ENCODE measurements at places on chromosomes 7 and 10. TPM values are rescaled to one million over a fixed set of nuclear protein-coding genes. Genes with fewer than 3 reads are reported as not detected.

The PUS7 gene
- total RNA-seq: 54.3 TPM

DNA sequence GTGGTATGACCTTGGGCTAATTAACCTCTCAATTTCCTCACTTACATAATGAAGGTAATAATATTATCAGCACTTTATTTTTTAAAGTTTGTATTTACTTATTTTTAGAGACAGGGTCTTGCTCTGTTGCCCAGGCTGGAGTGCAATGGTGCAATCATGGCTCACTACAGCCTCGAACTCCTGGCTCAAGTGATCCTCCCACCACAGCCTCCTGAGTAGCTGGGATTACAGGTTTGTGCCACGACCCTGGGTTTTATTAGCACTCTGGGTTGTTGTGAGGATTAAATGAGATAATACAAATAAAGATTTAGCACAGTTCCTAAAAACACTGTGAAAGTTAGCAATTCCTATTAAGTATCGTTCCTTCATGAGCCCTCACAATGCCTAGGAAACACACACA lies 14.7 kb downstream of the BAMBI start:
- H3K27me3 ChIP-seq: no peaks in the 10 kb centered on the region
- no peak overlapping the region for H3K4me3 ChIP-seq
- peaks cover 2% of the 10 kb centered on the region for H3K4me1 ChIP-seq
- no peak for DNase-seq
- H3K36me3 ChIP-seq: no peaks in the 10 kb centered on the region

- H3K27me3 ChIP-seq: peaks cover 72% of the 10 kb centered on the region
- H3K27ac ChIP-seq: no peak overlapping the region
- no peaks in the 10 kb centered on the region for H3K36me3 ChIP-seq
- peaks cover 3% of the 10 kb centered on the region for H3K4me1 ChIP-seq
These were observed 5.9 kb downstream of the EBF3 start for GRCh38 chr10:129958148-129958628.

GRCh38 chr10:91149550-91149949 lies 70.9 kb upstream of the PCGF5 start:
- H3K27me3 ChIP-seq: no peaks in the 10 kb centered on the region
- no peaks in the 10 kb centered on the region for H3K4me1 ChIP-seq
- H3K4me3 ChIP-seq: no peak overlapping the region

DNA sequence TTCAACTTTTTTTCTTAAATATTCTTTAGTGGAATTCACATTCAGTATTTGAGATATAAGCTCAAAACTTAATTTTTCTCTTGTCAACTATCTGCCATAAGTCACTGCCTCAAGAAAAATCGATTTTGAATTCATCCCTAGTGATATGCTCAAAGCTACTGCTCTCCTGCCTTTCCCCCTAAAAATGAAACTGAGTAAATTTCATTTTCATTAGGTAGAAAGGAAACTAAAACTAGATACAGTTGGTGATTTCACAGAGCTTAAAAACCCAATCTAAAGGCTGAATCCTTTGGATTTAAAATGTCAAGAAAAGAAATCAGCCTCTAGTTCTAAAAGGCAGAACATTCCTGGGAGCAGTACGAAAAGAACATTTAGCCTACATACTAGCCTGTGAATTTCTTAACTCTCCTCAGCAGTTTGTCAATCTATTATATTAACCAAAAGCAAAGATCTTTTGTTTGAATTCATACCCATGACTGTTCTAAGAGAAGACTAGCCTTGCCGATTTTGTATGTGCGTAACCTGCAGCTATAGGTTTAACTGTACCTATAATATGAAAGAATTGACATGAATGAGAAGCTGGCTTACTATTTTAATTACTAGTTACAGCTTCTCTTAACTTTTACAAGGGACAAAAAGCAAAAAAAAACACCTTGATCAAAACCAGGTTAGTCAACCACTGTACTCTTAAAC lies 4.9 kb upstream of the FAM53B start:
- H3K27me3 ChIP-seq: no peaks in the 10 kb centered on the region
- DNase-seq: no peak
- H3K36me3 ChIP-seq: peaks cover 6% of the 10 kb centered on the region
- H3K4me3 ChIP-seq: no peak overlapping the region
- no peaks in the 10 kb centered on the region for H3K4me1 ChIP-seq
- no peak overlapping the region for H3K27ac ChIP-seq

GRCh38 chr7:56483861-56484550 lies 367.8 kb upstream of the NUPR2 start:
- no peak for DNase-seq
- H3K4me3 ChIP-seq: no peak overlapping the region
- H3K36me3 ChIP-seq: peaks cover 31% of the 10 kb centered on the region
- H3K4me1 ChIP-seq: no peaks in the 10 kb centered on the region
- no peaks in the 10 kb centered on the region for H3K27me3 ChIP-seq
- no peak overlapping the region for H3K27ac ChIP-seq

DNA sequence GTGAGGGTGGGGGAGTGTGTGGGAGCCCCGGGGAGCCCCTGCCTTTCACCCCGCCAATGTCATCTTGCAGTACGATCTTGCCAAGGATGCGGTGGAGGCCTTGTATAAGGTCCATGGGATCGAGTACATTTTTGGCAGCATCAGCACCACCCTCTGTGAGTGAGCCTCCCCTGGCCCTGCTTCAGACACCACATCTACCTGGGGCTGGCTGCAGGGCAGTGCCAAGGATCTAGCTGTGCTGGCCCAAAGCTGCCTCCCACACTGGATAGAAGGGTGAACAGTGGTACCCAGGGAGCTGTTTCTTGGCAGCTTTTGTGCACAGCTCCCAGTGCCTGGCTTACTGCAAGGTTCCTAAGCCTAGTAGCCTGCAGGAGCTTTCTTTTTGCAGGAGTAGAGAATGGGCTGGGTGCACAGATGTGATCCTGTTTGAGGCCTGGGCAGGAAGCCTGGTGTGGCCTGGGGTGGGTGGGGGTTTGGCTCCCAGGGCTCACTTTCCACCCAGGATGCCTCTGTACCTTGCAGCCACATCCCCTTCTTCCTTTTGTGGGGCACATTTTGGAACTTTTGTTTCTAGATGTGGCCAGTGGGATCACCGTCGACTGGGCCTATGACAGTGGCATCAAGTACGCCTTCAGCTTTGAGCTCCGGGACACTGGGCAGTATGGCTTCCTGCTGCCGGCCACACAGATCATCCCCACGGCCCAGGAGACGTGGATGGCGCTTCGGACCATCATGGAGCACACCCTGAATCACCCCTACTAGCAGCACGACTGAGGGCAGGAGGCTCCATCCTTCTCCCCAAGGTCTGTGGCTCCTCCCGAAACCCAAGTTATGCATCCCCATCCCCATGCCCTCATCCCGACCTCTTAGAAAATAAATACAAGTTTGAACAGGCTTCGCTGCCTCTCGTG lies 12.2 kb upstream of the CPA1 start:
- H3K4me3 ChIP-seq: no peak overlapping the region
- no peak overlapping the region for H3K27ac ChIP-seq
- no peaks in the 10 kb centered on the region for H3K4me1 ChIP-seq
- DNase-seq: no peak

DNA sequence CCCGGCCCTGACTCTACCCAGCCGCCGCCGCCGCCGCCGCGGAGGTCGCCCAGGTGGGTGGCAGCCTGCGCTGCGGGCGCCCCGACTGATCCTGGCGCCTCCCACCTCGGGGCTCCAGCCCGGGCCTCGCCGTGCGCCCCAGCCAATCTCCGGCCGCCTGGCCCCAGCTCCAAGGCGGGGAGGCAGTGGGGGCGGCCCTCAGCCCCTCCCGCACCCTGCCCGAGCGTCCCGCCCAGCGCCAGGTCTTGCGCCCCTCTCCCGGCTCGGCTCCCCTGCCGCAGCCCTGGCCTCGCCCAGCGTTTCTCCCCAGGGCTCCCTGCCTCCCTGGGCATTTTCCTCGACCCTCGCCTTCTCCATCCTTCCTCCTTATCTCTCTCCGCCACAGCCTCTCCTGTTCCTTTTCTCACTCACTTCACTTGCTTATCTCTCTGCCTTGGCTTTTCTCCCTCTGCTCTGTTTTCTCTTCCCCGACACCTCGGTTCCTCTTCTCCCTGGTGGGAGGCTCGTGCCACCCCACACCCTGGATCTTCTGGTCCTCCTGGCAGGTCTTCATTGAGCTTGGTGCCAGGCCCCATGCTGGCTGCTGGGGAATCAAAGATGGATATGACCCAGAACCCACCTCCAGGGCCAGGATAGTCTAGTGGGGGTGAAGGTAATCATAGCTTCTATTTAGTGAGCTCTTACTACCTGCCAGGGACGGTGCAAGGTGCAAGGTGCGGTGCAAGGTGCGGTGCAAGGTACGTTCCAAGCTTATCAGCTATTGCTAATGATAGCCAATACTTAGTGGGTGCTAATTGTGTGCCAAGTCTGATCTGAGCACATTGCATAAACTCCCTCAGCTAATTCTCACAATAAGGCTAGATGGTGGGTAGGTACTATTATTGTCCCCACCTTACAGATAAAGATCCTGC lies at the start of gene SFRP5:
TSS of gene SFRP5 (minus strand) at position 87 of the 911 bp plus-strand sequence. CDS start 166 bp downstream, outside the sequence.
- H3K36me3 ChIP-seq: no peaks in the 10 kb centered on the region
- DNase-seq: peak; percentile 60
- H3K4me3 ChIP-seq: peak within 1 kb of the TSS; percentile 68
- peaks cover 19% of the 10 kb centered on the region for H3K27me3 ChIP-seq
- no peaks in the 10 kb centered on the region for H3K4me1 ChIP-seq
- H3K27ac ChIP-seq: no peak within 1 kb of the TSS

GRCh38 chr7:138880881-138881578 lies 83.0 kb upstream of the ATP6V0A4 start:
- DNase-seq: no peak
- H3K4me3 ChIP-seq: no peak overlapping the region
- H3K4me1 ChIP-seq: no peaks in the 10 kb centered on the region

GRCh38 chr10:13633689-13634088 lies 46.9 kb downstream of the PRPF18 start:
- H3K27me3 ChIP-seq: no peaks in the 10 kb centered on the region
- H3K36me3 ChIP-seq: peaks cover 11% of the 10 kb centered on the region
- H3K27ac ChIP-seq: no peak overlapping the region
- H3K4me1 ChIP-seq: no peaks in the 10 kb centered on the region
- H3K4me3 ChIP-seq: no peak overlapping the region
- DNase-seq: no peak

DNA sequence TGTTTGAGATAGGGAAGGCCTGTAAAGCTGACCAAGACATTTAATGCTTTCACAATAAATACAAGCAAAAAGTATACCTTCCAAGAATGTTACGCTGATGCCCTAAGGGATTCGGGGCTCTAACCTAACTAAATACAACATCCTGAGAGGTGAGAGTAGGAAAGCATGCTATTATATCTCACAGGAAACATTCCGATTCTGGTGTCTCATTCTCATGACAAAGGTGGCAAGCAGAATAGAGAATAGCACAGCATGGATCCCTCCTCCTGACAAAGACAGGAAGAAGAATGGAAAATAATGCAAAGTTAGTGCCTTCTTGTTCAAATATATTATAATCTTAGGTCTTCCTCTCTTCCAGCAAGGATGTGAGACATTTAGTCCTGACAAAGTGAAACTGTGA lies 504.3 kb downstream of the TFEC start:
- H3K27ac ChIP-seq: no peak overlapping the region
- no peak overlapping the region for H3K4me3 ChIP-seq
- peak; percentile 59 for DNase-seq
